Left renal cortex interstitium (tissue), 4 donors: ENCODE measurements at places on chromosomes 3 and 15. TPM values are rescaled to one million over a fixed set of nuclear protein-coding genes. Genes with fewer than 3 reads are reported as not detected.

Gene MAPKBP1
- polyA plus RNA-seq = 10.7 TPM

Gene MAP1A
- polyA plus RNA-seq = 7.8 TPM

Gene PCCB
- 59.7 TPM for polyA plus RNA-seq

Gene ZKSCAN7
- 19.1 TPM for polyA plus RNA-seq

Gene CCDC33
- polyA plus RNA-seq = 7.3 TPM

Gene DOCK3
- polyA plus RNA-seq = 1.1 TPM

Gene HGD
- 83.1 TPM for polyA plus RNA-seq

Gene PRSS50
- polyA plus RNA-seq = 5.8 TPM

Gene KBTBD13
- polyA plus RNA-seq = not detected

Gene IQGAP1
- 151 TPM for polyA plus RNA-seq

Gene EPHB1
- 4.4 TPM for polyA plus RNA-seq

Gene DNAJA4
- polyA plus RNA-seq = 18.6 TPM

Gene MESP2
- 0.42 TPM for polyA plus RNA-seq

Gene A4GNT
- polyA plus RNA-seq = 3.4 TPM

Gene KY
- 1.0 TPM for polyA plus RNA-seq

Gene GABRR3
- not detected for polyA plus RNA-seq

Gene SLC24A5
- polyA plus RNA-seq = 0.41 TPM

Gene ZNF662
- 44.1 TPM for polyA plus RNA-seq

Gene OSBPL10
- polyA plus RNA-seq = 18.3 TPM

Gene AMT
- polyA plus RNA-seq = 47.9 TPM

Gene SYNPR
- polyA plus RNA-seq = not detected

Gene PLSCR5
- not detected for polyA plus RNA-seq

Gene LMAN1L
- polyA plus RNA-seq = not detected

Gene SOX2
- 1.0 TPM for polyA plus RNA-seq

Gene EMC7
- 82.7 TPM for polyA plus RNA-seq

Gene LSAMP
- polyA plus RNA-seq = 15.0 TPM

Gene ADAMTSL3
- 5.4 TPM for polyA plus RNA-seq

Gene ROBO1
- 88.9 TPM for polyA plus RNA-seq

Gene TRIM42
- not detected for polyA plus RNA-seq

Gene GPX1
- polyA plus RNA-seq = 114 TPM

Gene FHIT
- 29.9 TPM for polyA plus RNA-seq

Gene RTP3
- not detected for polyA plus RNA-seq
